A549 treated with CpdA at 1 μM for 4 hours (cell line): ENCODE measurements at places on chromosomes 2 and 18. TPM values are rescaled to one million over a fixed set of nuclear protein-coding genes. Genes with fewer than 3 reads are reported as not detected.

SEMA4C gene
- 16.7 to 24.5 TPM (median 21.2 TPM) in 5 replicates for total RNA-seq

PROC gene
- 1.8 to 4.4 TPM (median 3.7 TPM) in 5 replicates for total RNA-seq

MATN3 gene
- total RNA-seq: 9.3 to 14.2 TPM (median 12.8 TPM) in 5 replicates

ZSCAN30 gene
- 0.52 to 1.8 TPM (median 0.79 TPM) in 5 replicates for total RNA-seq

LIPG gene
- total RNA-seq: 0.03 to 0.27 TPM (median 0.15 TPM) in 5 replicates

TMEM37 gene
- 1.2 to 2.1 TPM (median 1.9 TPM) in 5 replicates for total RNA-seq

CIB4 gene
- total RNA-seq: 0.35 TPM in 1 of 5 replicates, not detected in the others

COBLL1 gene
- total RNA-seq: 4.1 to 7.2 TPM (median 4.1 TPM) in 5 replicates

NAT8 gene
- total RNA-seq: not detected in 5 replicates

POTEC gene
- total RNA-seq: not detected in 5 replicates

HRH4 gene
- 0.01 TPM in 1 of 5 replicates, not detected in the others for total RNA-seq

LYPD6B gene
- not detected in 5 replicates for total RNA-seq

DYNAP gene
- not detected in 5 replicates for total RNA-seq

TSGA10 gene
- total RNA-seq: 2.8 to 6.8 TPM (median 5.1 TPM) in 5 replicates

HOXD8 gene
- total RNA-seq: 4.5 to 6.6 TPM (median 5.4 TPM) in 5 replicates

WDSUB1 gene
- total RNA-seq: 7.4 to 8.4 TPM (median 8.1 TPM) in 5 replicates

CD207 gene
- not detected in 5 replicates for total RNA-seq

KCNG2 gene
- total RNA-seq: not detected in 5 replicates
